AG09309 (cell line): ENCODE measurements at places on chromosomes 6 and 20.

GRCh38 chr6:105511639-105512038, 108.8 kb upstream of the PREP start:
- DNase-seq, result no peak

DNA sequence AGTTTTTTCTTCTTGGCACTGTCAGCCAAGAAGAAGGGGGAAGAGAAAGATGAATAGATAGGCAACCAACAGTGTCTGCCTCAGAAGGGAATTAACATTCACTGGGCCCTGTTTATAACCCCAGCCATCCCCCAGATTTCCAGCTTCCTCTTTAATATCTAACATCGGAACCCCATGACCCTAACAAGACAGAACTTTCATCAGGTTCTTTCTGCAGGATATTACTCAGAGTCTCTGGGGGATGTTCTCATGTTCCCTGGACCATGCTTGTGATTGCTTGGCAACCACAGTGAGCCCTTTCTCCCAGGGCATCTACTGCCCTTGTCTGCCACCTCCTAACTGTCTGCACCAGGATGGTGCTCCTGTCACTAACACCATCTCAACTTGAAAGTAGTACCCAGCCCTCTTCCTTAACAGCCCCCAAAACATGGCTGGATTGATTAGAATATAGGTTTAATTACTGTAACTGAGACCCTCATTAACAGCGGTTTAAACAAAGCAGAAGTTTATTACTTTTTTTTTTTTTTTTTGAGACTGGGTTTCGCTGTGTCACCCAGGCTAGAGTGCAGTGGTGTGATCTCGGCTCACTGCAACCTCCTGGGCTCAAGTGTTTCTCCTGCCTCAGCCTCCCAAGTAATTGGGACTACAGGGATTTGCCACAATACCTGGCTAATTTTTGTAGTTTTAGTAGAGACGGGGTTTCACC, 12.0 kb upstream of the PTPN1 start:
- no peak for DNase-seq

GRCh38 chr6:15023448-15023847, 222.4 kb upstream of the JARID2 start:
- no peak for DNase-seq

GRCh38 chr6:11212664-11213063, 19.8 kb downstream of the NEDD9 start:
- no peak for DNase-seq

DNA sequence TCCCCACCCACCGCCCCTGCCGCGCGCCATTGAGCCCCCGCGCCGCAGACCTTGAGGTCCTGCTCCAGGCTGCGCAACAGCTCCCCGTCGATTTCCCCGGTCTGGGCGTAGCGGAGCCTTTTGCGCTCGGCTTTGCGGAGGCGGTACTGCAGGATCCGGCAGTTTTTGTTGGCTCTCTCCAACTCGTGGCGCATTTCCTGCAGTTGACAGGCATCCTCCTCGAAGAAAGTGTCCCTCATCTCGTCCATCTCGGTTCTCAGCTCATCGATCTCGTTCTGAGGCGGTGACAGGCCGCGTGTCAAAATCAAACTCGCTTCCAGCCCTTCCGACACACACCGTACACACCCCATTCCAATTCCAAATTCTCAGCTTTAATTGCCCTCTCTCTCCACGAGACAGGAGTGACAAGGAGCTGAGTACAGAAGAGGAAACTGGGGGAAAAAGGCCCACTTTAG, 4.3 kb downstream of the MTCL3 start:
- DNase-seq, result no peak

- DNase-seq, result no peak
Measured at GRCh38 chr6:155974359-155974758, 518.7 kb upstream of the NOX3 start.

DNA sequence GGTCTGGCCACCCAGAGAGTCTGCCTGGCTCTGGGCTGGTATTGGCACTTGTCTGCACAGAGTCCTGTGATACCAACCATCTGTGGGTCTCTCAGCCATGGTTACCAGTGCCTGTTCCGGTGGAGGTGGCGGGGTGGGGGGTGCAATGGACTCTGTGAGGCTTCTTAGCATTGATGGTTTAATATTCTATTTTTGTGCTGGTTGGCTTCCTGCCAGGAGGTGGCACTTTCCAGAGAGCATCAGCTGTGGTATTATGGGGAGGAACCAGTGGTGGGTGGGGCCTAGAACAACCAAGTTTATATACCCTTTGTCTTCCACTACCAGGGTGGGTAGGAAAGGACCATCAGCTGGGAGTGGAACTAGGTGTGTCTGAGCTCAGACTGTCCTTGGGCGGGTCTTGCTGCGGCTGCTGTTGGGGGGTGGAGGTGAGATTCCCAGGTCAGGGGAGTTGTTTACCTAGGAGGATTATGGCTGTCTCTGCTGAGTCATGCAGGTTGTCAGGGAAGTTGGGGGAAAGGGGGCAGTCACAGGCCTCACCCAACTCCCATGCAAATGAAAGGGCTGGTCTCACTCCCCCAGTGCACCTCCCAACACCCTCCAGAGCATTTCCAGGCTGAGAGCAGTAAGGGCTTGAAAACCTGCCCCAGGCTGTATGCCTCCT, 117.5 kb downstream of the FLRT3 start:
- no peak for DNase-seq

- DNase-seq, result no peak
Measured at GRCh38 chr6:6891949-6892461, 215.8 kb upstream of the RREB1 start.

GRCh38 chr6:32182555-32182981, 1.5 kb downstream of the AGER start:
- no peak for DNase-seq

DNA sequence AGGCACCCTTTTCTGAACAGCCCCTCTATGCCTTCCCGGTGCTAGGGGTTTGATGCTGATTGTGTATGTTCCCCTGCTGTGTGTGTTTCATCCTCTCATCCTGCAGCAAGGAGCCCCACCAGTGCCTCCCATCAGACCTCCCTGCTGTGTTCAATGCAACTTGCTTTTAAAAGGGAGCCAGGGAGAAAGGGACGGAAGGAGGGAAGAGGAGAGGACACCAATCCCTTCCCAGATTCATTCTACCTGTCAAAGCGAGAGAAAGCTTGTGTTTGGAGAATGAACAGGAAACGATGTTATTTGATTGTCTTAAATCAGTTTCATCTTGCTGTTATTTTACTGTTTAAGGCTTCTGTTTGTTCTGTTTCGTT, 259.2 kb downstream of the ADGB start:
- DNase-seq, result no peak

GRCh38 chr6:128265706-128266105, 254.7 kb downstream of the PTPRK start:
- DNase-seq, result no peak

DNA sequence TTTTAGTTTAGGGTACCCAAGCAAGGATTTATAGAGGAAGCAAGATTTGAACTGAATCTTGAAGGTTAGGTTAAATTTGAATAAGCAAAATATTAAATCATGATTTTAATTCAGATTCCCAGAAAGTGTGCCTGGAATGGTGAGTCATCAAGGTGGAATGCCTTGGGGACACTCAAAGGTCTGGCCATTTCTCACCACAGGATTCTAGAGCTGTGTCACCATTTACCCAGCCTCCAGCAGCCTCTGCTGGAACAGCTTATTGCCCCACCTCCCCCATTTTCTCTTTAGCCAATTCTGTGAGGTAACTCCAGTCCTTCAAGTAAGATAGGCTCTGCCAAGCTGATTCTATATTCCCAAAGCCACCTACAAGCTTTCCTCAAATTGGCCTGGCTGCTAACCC, 181.4 kb downstream of the SIM1 start:
- peak; percentile 24 for DNase-seq

- DNase-seq, result no peak
Measured at GRCh38 chr6:736657-737446, 43.9 kb upstream of the EXOC2 start.

DNA sequence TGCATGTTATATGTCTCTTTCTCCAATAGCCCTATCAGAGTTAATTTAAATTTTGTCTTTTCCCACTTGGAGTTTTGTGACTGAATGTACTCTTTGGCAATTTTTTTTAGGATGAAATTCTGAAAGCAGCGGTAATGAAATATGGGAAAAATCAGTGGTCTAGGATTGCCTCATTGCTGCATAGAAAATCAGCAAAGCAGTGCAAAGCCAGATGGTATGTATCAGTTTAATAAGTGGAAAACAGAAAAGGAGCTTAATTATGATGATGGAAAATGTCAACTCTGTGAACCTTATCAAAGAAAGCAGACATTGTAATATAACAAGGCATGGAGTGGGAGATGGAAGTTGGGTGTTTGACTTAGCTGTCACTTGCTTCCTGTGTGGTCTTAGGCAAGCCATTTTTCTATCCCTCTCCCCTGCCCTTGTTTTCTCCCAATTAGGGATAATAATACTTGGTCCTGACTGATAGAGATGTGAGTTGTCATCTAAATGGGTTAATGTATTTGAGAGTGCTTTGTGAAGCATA, 2.7 kb downstream of the CDC5L start:
- no peak for DNase-seq

- DNase-seq, result no peak
Measured at GRCh38 chr6:151255811-151256210, 16.0 kb downstream of the AKAP12 start.
